ENCODE measurements at places on chromosomes 3 and 15.
A peak's percentile ranks its signal among the peaks of the same experiment; 100 is the strongest.

DNA sequence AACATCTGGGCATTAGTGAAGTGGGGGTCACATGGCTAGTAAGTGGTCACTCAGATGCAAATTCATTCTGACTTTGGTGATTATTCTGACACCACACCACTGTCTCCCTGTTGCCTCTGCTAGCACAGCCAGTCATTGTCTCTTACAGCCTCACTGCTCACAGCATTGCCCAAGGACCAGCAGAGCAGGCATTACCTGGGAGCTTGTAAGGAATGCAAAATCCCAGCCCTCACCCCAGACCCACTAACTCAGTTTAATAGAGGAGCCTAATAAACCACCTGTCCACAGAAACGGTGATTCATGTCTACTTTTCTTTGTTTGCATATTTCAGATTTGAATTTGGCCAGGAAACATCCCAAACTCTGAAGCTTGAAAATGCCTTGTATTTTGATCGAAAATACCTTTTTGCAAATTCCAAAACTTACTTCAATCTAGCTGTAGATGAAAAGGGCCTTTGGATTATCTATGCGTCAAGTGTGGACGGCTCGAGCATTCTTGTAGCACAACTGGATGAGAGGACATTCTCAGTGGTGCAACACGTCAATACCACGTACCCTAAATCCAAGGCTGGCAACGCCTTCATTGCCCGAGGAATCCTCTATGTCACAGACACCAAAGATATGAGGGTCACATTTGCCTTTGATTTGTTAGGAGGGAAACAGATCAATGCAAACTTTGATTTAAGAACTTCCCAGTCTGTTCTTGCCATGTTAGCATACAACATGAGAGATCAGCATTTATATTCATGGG, 62.7 kb downstream of the GLDN start:
- DNase-seq = no peak
- H3K36me3 ChIP-seq = no peaks in the 10 kb centered on the region
- H3K27me3 ChIP-seq = peaks cover 28% of the 10 kb centered on the region
- no peak overlapping the region for H3K27ac ChIP-seq

DNA sequence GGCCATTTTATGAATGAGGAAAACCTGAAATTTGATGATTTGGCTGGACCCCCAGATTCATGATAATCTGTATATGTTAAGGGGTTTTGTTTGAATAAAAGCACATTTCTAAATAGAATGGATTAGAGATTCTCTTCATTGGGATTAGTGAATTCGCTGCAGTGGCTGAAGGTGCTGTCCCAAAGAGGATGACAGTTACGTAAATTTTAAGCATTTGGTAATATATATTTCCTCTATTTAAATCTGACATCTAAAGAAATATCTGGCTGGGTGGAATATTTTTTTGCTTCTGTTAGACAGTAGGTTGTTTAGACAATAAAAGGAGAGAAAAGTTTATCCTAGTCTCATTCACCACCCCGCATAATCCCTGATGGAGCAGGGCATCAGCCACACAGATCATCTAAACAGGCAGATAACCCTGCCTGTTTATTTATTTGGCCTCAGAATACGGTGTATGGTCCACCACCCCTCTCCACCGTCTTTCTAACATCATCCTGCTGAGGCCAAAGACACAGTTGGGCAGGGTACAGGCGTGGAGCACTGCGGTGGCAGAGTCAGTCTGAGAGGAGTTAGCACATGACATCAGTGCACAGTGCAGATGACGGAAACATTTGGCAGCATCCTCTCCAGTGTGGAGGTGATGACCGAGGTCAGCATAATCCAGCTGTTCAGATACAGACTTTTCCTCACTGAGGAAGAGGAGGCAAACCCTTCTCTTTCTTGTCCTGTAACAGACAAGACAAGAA, 20.4 kb upstream of the NFKBIZ start:
- DNase-seq = peak; percentile 39
- H3K36me3 ChIP-seq = peaks cover 48% of the 10 kb centered on the region

DNA sequence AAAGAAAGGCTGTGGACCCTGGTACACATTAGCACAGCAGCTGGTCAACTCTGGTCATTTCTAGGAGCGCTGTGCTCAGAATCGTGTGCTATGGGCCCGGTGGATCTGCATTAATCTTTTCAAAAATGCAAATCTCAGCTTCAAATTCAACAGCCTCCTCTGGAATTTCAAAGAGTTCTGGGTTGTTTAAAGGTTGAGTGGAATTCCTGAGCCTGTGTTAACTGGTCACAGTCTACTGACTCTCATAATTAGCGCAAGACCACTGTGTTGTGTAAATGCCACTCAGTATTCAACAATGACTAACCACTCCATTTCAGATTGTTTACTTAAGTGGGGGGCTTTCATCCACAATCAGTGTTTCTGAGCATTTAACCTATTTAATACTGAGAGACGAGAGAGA, 2.7 kb upstream of the ARNT2 start:
- peaks cover 60% of the 10 kb centered on the region for H3K27me3 ChIP-seq
- no peak overlapping the region for H3K4me3 ChIP-seq
- H3K27ac ChIP-seq = no peak overlapping the region
- peaks cover 4% of the 10 kb centered on the region for H3K4me1 ChIP-seq
- no peaks in the 10 kb centered on the region for H3K36me3 ChIP-seq
- DNase-seq = no peak

DNA sequence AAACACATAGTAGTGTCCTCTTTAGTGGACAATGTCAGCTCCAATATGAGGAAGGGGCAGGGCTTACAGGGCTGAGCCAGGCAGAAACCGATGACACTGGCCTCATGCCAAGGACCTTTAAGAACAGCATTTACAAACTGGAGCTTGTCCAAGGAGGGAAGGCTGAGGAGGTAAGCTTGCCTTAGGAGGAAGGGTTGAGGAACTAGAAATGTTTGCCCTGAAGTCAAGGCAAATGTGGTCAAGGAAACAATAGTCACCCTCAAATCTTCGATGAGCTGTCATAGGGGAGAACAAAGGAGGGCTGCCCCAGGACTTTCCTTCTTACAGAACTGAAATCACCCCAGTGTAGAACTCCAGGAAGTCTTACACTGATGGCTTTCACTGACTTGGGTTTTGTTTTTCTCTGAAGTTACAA, 136.4 kb downstream of the LIPC start:
- H3K27me3 ChIP-seq = no peaks in the 10 kb centered on the region
- DNase-seq = no peak
- peaks cover 3% of the 10 kb centered on the region for H3K4me1 ChIP-seq
- H3K4me3 ChIP-seq = no peak overlapping the region
- no peaks in the 10 kb centered on the region for H3K36me3 ChIP-seq
- no peak overlapping the region for H3K27ac ChIP-seq

DNA sequence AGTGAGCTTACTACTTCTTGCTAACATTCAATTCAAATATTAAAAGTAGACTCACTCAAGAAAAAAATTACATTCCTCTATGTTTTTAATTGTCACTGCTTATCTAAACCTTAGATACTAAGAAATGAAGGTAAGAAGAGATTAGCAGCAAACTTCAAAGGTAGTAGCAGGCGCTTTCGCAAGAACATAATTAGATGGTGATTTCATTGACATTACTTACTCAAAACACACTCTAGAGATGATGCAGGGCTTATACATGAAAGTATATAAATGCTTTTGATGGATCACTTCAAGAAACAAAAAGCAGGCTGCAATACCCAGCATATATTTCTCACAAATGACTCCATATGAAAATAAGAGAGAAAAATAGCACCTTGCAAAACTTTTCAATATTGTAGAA, 86.8 kb downstream of the FSIP1 start:
- no peak overlapping the region for H3K27ac ChIP-seq
- H3K27me3 ChIP-seq = no peaks in the 10 kb centered on the region
- H3K36me3 ChIP-seq = no peaks in the 10 kb centered on the region
- DNase-seq = no peak

DNA sequence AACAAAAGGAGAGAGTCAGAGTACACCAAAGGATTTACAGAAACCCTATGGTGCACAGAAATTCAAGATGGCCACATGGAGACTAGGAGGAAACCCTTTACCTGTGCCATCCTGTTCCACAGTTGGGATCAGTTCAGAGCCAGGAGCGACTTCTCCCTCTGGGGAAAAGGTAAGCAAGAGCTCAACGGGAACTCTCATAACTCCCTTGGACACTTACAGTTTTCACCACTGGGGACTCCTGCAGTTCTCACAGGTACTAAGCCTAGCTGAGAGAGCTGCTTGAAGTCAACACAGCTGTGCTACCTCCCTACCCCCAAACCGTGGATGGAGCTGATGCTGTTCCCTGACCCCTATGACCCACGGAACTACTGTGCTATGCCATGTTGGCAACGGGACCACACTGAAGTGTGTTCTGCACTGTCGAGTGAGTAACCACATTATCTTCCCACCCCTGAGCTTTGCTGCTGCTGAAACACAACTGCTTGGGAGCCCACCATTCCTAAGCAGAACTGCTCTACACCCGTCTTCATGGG, 606.8 kb downstream of the GBE1 start:
- H3K27ac ChIP-seq = no peak overlapping the region
- H3K36me3 ChIP-seq = no peaks in the 10 kb centered on the region
- H3K4me3 ChIP-seq = no peak overlapping the region
- no peaks in the 10 kb centered on the region for H3K4me1 ChIP-seq
- DNase-seq = no peak

DNA sequence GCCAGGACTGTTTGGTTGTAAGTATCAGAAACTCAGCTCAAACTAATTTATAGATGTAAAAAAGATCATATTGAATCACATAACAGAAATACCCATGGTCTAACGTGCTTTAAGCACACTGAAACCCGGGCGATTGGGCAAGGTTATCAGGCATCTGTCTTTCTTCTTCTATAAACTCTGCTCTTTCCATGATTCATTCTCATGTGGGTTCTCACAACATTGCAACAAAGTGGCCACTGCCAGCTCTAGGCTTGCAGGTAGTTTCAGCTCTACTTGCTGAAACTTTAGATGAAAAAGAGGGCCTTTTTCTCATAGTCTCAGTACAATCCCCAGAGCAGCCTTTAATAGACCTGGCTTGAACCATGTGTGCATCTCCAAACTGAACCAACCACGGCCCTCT, 456.1 kb downstream of the MFSD1 start:
- H3K27ac ChIP-seq = no peak overlapping the region
- H3K36me3 ChIP-seq = peaks cover 3% of the 10 kb centered on the region
- no peak for DNase-seq
- H3K4me1 ChIP-seq = no peaks in the 10 kb centered on the region

GRCh38 chr15:69657626-69658025, 205.0 kb downstream of the RPLP1 start:
- no peaks in the 10 kb centered on the region for H3K36me3 ChIP-seq
- H3K4me1 ChIP-seq = no peaks in the 10 kb centered on the region
- no peak overlapping the region for H3K27ac ChIP-seq
- no peak overlapping the region for H3K4me3 ChIP-seq

- H3K36me3 ChIP-seq = no peaks in the 10 kb centered on the region
- peak; percentile 54 for DNase-seq
- H3K4me1 ChIP-seq = peaks cover 21% of the 10 kb centered on the region
- H3K27me3 ChIP-seq = no peaks in the 10 kb centered on the region
- peak overlapping the region; percentile 75 for H3K27ac ChIP-seq
Measured at GRCh38 chr15:58453931-58454793, 22.4 kb downstream of the LIPC start.

- H3K27me3 ChIP-seq = no peaks in the 10 kb centered on the region
- peaks cover 37% of the 10 kb centered on the region for H3K4me1 ChIP-seq
- H3K36me3 ChIP-seq = no peaks in the 10 kb centered on the region
- H3K4me3 ChIP-seq = peak overlapping the region; percentile 29
Measured at GRCh38 chr15:79990280-79990996, 19.4 kb upstream of the BCL2A1 start.

- no peaks in the 10 kb centered on the region for H3K4me1 ChIP-seq
- no peak for DNase-seq
- no peak overlapping the region for H3K27ac ChIP-seq
- H3K4me3 ChIP-seq = no peak overlapping the region
Measured at GRCh38 chr3:116639641-116640040, 69.9 kb upstream of the TUSC7 start.

DNA sequence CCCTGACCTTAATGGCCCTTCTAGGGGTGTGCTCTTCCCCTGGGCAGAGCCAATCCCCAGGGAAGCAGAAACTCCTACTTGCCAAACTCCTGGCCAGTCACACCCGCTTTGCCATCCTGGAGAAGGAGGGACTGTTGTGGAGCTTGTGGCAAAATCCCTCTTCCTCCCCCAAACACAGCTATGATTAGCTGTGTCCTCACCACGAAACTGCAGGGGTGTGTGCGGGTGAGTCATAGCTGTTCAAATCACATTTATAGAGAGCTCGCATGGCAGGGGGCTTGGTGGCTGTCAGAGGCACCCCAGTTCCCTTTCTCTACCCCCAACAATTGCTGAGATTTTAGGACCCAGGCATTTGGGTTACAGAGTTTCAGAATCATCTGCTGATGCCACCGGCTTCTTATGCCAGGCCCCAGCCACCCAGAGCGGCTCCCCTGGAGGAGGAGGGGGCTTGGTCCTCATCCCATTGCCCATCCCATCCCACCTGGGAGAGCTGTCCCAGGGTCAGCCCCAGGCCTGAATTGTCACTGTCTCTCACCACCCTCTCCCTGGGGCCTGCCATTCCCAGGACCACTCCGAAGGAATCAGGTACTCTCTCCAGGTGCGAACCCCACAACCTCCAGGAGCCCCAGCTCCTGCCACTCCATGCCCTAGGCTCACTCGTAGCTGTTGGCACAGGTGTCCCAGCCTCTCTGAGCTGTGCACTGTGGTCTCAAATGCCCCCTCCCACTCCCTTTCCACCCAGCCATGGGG, 28.8 kb upstream of the MAGEF1 start:
- no peaks in the 10 kb centered on the region for H3K36me3 ChIP-seq
- no peak overlapping the region for H3K4me3 ChIP-seq
- peaks cover 17% of the 10 kb centered on the region for H3K27me3 ChIP-seq
- H3K4me1 ChIP-seq = peaks cover 4% of the 10 kb centered on the region
- no peak for DNase-seq

GRCh38 chr3:195208183-195208582, 62.8 kb downstream of the XXYLT1 start:
- peaks cover 33% of the 10 kb centered on the region for H3K4me1 ChIP-seq
- no peaks in the 10 kb centered on the region for H3K27me3 ChIP-seq
- peak overlapping the region; percentile 59 for H3K27ac ChIP-seq
- H3K36me3 ChIP-seq = peaks cover 29% of the 10 kb centered on the region
- peak; percentile 69 for DNase-seq

- H3K27me3 ChIP-seq = no peaks in the 10 kb centered on the region
- peaks cover 1% of the 10 kb centered on the region for H3K4me1 ChIP-seq
- H3K27ac ChIP-seq = no peak overlapping the region
- no peak for DNase-seq
Measured at GRCh38 chr3:123262226-123262625, 60.5 kb downstream of the SEC22A start.

GRCh38 chr3:183587336-183587735, 31.8 kb upstream of the KLHL6 start:
- H3K27ac ChIP-seq = no peak overlapping the region
- H3K27me3 ChIP-seq = no peaks in the 10 kb centered on the region
- peaks cover 52% of the 10 kb centered on the region for H3K4me1 ChIP-seq
- DNase-seq = no peak

DNA sequence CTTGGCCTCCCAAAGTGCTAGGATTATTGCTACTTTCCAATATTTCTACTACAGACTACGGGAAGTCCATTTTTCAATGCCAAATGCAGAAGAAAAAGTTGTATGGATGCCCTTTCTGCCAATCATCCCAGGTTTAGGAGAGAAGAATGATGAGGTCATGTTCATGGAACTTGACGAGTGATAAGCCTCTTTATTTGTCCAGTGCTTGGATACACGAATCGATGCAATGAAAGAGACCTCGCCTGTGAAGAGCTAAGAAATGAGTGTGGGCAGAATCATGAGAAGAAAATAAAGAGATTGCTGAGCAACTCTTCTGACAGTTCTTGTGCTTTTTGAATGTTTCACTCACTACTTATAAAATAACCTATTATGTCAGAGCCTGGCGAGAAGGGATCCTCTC, 996 bp upstream of the SLC28A1 start:
- H3K27ac ChIP-seq = no peak overlapping the region
- peaks cover 6% of the 10 kb centered on the region for H3K4me1 ChIP-seq
- DNase-seq = no peak
- peaks cover 14% of the 10 kb centered on the region for H3K27me3 ChIP-seq
- H3K36me3 ChIP-seq = no peaks in the 10 kb centered on the region
